K562 (cell line): ENCODE measurements at places on chromosomes 11 and 22. TPM values are rescaled to one million over a fixed set of nuclear protein-coding genes. Genes with fewer than 3 reads are reported as not detected.

KDM4D gene
- 0.74 and 1.1 TPM in 2 replicates for total RNA-seq

GRCh38 chr11:126012852-126013251, 49.8 kb downstream of the CDON start:
- no peak for DNase-seq
- no peak overlapping the region for H3K4me3 ChIP-seq
- H3K27ac ChIP-seq, result no peak overlapping the region

GRCh38 chr22:39634530-39635405, 64.2 kb downstream of the CACNA1I start:
- DNase-seq, result peak; percentile 78
- no peaks in the 10 kb centered on the region for H3K27me3 ChIP-seq
- no peak overlapping the region for H3K4me3 ChIP-seq
- H3K4me1 ChIP-seq, result peaks cover 21% of the 10 kb centered on the region
- H3K27ac ChIP-seq, result peak overlapping the region; percentile 37; the same call in 2 of the 3 replicates

DNA sequence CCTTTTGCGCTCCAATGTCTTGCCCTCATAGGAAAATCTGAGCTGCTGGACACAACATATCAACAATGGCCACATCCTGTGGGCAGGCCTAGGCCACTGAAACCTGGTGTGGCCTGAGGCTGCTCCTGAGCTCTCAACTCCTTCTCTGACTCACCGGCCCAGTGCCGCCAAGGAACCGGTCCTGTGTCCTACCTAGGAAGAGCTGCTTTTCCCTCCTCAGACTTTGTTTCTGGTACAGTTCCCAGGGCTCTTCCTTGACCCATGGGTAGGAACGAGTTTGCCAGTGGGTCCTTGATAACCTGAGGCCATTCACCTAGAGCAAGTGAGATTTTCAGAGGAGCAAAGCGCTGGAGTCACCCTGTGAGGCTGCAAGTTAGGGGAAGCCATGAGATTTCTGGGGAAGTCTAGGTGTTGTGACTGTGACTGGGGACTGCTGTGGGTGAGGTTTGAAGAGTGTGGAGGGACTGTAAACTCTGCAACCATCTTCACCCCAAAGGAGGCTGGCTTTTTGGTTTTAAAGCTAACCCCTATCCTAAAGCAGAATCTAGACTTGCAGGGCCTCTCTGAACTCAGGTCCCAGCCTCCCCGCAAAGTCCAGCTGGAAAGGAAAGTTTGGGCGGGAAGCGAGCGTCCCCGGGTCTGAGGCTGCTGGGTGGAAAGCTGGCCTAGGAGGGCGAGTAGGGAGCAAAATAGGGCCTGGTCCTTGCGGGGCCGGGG, 12.0 kb upstream of the PAX6 start:
- no peaks in the 10 kb centered on the region for H3K36me3 ChIP-seq
- H3K27me3 ChIP-seq, result peaks cover 67% of the 10 kb centered on the region
- no peak for DNase-seq
- no peak overlapping the region for H3K4me3 ChIP-seq

C11orf42 gene
- total RNA-seq, result not detected in 2 replicates

DNA sequence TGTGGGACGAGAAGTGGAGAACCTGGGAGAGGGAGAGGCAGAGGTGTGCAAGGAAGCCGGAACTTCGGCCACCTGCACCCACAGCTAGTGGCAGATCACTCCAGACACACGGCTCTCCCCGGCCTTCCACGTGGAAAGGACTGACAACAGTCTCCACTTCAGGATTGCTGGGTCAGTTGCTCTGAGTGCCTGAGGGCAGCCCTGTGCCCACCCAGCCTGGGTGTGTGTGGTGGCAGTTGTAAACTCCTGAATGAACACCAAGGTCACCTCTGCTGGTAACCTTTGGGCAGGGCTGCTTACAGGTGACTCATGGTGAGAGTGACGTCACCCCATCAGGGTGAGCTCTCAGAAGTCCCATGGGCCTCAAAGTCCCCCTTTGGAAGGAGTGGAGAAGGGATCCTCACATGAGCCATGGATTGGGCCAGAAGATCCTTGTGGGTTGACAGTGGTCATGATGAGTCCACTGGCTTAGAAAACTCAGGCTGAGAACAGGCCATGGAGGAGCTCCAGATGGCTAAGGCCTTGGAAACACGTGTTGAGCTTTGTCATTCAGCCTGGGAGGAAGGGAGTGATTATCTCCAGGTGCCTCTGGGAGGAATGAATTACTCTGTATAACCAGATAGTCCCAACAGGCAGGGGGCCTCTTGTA, 71.3 kb downstream of the BCR start:
- H3K4me3 ChIP-seq, result no peak overlapping the region
- H3K27me3 ChIP-seq, result no peaks in the 10 kb centered on the region
- H3K27ac ChIP-seq, result peak overlapping the region; percentile 40

DNA sequence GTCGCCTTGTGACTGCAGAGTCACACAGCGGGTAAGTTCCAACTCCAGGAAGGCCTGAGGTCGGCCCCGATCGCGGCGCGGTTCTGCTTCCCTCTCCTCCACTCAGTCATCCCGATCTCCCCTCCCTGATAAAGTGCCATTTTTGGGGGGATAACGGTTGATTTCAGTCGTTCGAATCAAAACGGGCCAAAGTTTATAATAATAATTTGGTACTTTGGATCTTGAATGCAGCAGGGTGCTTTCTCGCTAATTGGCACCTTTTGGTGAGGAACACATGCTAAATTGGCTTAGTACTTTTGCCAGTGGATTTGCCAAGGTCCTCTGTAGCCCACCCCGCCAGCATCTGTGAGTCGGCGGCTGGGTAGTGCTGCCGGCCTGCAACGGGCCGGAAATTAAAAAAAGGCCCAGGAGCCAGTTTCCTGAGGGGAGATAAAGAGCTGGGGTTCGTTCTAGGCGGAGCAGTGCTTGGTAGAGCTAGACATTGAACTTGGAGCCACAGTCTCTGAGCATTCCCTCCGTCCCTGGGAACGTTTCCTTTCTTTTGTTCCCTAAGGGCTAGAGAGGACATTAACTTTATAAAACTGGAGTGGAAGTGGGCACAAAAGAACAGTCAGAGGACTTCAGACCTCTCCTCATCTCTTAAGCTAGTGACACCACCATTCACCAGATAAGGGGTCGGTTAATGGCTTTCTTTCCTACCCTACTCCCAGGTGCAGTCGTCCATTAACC, 997 bp downstream of the UBE2L3 start:
- H3K27me3 ChIP-seq, result no peaks in the 10 kb centered on the region
- H3K4me1 ChIP-seq, result peaks cover 43% of the 10 kb centered on the region
- H3K4me3 ChIP-seq, result peak overlapping the region; percentile 72
- H3K36me3 ChIP-seq, result peaks cover 45% of the 10 kb centered on the region
- DNase-seq, result peak; percentile 86

DNA sequence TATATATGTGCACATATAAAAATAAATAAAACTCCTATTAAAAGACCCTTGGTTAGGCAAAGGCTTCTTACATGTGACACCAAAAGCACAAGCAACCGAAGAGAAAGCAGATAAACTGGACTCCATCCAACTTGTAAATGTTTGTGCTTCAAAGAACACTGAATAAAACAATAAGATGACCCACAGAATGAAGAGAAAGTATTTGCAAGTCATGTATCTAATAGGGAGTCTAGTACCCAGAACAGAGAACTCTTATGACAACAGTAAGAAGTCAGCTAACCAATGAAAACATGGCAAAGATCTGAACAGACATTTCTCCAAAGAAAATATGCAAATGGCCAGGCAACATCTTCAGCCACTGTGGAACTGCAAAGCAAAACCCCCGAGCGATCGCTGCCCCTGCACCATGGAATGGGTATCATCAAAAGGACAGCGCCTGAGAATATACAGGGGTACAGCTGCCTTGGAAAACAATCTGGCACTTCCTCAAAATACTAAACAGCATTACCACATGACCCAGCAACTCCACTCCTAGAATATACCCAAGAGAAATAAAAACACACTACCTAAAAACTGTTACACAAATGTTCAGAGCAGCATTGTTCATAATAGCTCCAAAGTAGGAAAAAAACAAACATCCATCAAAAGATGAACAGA, 17.2 kb downstream of the BRD1 start:
- peaks cover 37% of the 10 kb centered on the region for H3K4me1 ChIP-seq
- DNase-seq, result no peak
- no peak overlapping the region for H3K4me3 ChIP-seq
- H3K27ac ChIP-seq, result peak overlapping the region; percentile 26; the same call in 1 of the 3 replicates
- peaks cover 4% of the 10 kb centered on the region; the same call in 2 of the 3 replicates for H3K36me3 ChIP-seq
